ENCODE measurements at places on chromosomes 1 and 21.

- DNase-seq, result no peak
Observed at GRCh38 chr1:214448536-214448935, 102.9 kb downstream of the PTPN14 start.

GRCh38 chr1:3722846-3723245 is 29.4 kb upstream of the CCDC27 start:
- DNase-seq, result no peak

GRCh38 chr1:228373681-228374571 is 32.7 kb downstream of the TRIM11 start:
- peak; percentile 13 for DNase-seq

- DNase-seq, result no peak
Observed at GRCh38 chr1:10904396-10905358, 107.8 kb upstream of the TARDBP start.

- no peak for DNase-seq
Observed at GRCh38 chr1:237684236-237684635, 206.5 kb downstream of the ZP4 start.

DNA sequence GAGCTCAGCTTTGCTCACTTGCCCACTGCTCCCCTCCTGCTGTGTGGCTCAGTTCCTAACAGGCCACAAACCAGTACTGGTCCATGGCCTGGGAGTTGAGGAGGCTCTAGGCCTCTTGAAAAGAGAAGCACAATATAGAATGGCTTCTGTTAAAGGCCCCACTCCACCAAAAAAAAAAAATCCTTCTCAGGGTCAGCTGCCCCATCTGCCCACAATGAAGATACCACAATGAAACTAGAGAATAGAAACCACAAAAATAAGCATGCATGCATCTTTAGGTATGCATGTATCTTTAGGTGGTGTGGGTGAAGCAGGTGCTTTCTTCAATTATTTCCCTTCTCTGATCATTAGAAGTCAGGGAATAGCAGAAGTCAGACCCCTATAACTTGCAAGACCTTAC is 620.4 kb upstream of the BEND5 start:
- DNase-seq, result no peak

DNA sequence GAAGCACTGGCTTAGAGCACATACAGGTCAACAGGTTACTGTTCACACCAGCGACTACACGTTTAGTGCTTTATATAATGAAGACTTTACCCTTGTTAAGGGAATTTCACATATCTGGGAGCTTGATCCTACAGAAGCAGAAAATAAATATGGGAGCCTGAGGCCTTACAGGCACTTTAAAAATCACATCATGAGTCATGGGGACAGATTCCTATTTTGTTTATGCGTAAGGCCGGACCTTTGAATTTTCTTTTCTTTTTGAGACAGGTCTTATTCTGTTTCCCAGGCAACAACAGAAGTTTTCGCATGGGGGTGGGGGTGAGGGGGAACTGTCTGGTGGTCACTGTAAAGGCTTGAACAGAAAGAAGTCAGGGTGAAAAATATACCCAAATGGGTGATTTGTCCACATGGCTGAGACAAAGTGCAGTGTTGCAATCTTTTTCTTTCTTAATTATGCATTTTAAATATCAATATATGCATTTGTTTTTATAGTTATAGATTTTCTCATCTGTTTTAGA is 276.7 kb downstream of the KCNH1 start:
- DNase-seq, result no peak

- DNase-seq, result peak; percentile 27
Observed at GRCh38 chr1:116374353-116375147, 1.5 kb downstream of the ATP1A1 start.

- DNase-seq, result no peak
Observed at GRCh38 chr21:32900814-32901213, 124.9 kb upstream of the OLIG2 start.

DNA sequence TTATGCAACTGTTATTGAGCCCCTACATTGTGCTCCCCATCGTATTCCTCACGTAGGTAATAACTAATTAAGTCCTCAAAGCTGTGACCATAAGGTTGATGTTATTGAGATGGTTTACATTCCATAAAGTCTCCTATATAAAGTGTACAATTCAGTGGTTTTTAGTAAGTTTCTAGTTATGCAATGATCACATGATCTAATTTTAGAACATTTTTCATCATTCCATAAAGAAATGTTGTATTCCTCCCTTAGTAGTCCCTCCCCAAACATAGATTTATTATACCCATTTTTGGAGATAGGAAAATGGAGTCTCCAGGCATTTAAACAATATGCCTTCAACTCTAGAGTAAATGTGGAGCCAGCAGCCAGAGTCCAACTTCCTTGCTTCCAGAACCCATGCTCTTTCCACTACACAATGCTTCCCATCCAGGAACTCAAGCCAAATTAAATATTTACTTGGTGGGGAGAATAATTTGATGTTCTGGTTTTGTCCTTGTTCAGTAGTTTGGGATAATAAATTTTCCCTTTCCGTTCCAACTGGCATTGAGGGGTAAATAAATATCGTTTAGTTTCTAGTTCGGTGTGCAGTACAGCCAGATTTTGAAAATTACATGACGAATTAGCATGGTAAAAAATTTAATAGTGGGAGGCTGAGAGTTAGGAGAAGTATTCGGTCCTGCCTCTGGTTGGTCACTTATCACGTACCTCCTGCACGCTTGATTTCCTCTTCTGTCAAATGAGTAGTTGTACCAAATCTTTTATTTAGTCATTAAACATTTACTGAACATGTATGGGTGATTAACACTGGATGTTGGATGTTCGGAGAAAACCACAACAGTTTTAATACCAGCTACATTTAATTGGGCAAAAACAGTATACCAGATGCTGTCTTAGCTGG is 66.3 kb downstream of the CACHD1 start:
- DNase-seq, result no peak

- DNase-seq, result no peak
Observed at GRCh38 chr1:200369131-200369530, 40.7 kb downstream of the ZNF281 start.

GRCh38 chr1:91864017-91864700 is 21.8 kb downstream of the TGFBR3 start:
- DNase-seq, result no peak

GRCh38 chr1:6491480-6491962 is at the start of gene PLEKHG5:
Gene PLEKHG5, minus strand, starts transcription at chr1:6491667. Its CDS starts 14,096 bp downstream, at chr1:6477571.
- DNase-seq, result no peak

DNA sequence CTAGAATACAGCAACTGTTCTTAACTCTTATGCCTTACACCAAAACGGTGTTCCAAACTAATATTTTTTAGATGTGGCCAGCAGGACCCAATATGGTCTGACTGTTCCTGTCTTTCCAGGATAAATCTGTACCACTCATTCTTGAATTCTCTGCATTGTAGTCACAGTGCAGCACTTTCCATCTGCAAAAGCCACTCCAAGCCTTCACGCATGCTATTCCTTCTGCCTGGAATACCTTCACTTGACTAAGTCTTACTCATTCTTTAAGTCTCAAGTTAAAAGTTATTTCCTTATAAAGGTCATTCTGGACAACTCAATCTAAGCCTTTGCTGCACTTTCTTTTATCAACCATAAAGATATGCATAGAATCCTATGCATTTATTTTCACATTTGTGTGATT is 1194.5 kb downstream of the PLA2G4A start:
- DNase-seq, result no peak

GRCh38 chr1:177355575-177355974 is 184.8 kb downstream of the BRINP2 start:
- DNase-seq, result no peak

- no peak for DNase-seq
Observed at GRCh38 chr1:226447932-226448665, 40.2 kb upstream of the PARP1 start.

- DNase-seq, result no peak
Observed at GRCh38 chr1:62336995-62337705, 17.9 kb upstream of the KANK4 start.

- DNase-seq, result no peak
Observed at GRCh38 chr1:31791131-31791858, 24.5 kb downstream of the SPOCD1 start.

- DNase-seq, result no peak
Observed at GRCh38 chr1:10948463-10948775, 64.0 kb upstream of the TARDBP start.

GRCh38 chr21:46393451-46393940 is 65.2 kb upstream of the DIP2A start:
- DNase-seq, result no peak

GRCh38 chr21:42187976-42188653 is 30.8 kb upstream of the ABCG1 start:
- DNase-seq, result peak; percentile 85

DNA sequence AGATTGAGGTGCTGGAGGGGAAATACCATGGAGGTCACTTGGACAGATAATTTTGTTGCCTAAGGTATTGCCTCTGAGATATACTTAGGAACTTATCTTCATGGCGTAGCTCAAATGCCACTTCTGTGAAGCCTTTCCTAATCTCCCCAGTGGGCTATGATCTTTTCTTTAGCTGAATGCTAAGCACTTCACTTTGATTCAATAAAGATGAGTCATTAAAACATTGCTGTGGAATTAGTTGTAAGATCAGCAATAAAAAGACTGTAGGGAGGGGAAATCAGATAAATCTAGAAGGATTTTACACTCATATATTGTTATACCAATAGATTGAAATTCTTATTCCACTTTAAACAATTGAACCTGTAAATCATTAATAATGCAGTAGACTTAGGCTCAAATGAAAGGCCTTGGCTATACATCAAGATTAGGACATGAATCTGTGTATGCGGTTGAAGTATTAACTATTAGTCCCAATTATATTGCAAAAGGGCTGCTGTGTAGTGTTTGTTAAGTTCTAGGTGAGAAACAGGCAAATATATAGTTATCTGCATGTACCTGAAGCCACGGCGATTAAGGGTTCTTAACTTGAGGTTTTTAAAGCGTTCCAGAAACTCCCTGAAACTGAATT is 19.2 kb upstream of the MAGOH start:
- no peak for DNase-seq

- DNase-seq, result no peak
Observed at GRCh38 chr1:48002142-48002541, 5.0 kb upstream of the TRABD2B start.

DNA sequence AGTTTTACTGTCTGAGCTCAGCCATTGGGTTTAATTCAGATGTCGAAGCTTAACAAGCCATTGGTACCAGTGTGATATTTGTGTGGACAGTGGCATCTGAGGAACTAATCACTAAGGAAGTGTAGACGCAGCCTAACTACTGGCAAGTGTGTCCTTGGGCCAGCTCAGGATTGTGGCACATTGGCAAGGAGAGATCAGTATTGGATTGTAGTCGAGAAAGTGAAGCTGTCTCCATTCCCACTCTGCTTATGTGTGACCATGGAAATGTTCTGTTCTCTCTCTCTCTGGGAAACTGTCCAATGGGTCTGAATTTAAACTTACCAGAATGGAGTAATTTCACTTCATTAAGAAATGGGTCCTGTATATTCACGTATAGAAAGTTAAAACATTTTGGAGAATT is 112.2 kb downstream of the ITSN1 start:
- DNase-seq, result no peak

DNA sequence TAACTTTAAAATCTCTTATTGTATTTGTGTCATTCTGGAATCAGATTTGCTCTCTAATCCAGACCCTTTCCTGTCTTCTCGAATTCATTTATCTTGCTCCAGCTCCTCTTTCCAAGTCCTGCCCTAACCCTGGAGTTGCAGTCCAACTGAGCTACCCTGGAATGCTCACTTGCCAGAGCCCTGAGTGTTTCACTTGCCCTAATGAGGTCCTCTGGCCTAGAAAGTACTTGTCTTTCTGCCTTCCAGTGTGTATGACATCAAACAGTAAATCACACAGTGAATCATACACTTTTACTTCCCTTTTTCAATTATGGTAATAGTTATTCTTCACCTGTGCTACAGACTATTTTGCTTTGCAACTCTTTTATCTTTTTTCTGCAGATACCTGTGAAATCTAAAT is 96.9 kb downstream of the NEK7 start:
- no peak for DNase-seq

DNA sequence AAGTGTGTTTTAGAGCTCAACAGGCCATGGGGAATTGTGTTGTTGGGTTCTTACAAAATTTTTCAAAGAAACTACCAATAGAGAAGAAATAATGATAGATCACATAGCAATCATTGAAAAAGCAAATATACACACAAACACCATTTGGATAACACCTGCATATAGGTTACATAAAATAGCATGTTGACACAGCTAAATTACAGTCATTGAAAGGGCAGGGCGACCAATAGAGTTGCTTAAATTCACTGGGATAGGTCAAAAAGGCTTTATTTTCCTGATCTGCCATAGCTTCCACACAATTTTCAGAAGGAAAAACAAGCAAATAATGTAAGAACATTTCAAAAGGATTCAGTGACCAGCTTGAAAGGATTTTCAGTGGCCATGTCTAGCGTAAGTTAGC is 57.9 kb upstream of the FGGY start:
- no peak for DNase-seq

DNA sequence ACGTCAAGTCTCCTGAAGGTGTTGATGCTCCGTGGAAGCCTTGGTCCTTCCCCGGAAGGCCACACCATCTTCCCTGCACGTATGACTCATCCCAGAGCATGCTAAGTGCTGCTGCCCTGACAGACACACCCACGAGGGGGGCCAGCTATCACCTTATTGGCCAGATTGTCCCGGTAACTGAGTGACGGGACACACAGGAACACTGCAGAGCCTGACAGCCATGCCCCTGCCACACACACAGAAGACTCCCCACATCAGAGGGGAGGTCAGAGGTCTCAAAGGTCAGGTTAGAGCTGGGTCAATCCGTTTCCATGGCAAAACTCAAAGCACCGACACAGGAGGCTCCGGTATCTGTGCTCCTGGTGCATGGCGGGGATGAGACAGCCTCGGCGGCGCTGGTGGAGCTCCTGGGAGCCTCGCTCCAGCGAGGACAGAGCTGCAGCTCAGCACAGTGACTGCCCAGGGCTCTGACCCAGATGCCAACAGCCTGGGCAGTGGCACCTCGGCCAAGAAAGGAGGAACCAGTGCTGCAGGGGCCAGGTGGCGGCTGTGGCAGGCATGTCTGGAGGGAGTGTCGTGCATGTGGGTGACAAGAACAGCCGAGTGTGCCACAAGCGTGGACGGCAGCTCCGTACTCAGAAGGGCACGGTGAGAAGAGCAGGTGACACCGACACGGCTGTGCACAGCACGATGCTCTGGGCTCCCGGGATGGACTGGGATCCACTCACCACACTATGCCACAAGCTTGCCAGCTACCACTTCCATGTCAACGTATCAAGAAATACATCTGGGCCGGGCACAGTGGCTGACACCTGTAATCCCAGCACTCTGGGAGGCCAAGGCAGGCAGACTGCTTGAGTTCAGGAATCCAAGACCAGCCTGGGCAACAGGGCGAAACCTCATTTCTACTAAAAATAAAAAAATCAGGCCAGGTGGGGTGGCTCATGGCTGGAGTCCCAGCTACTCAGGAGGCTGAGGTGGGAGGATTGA is 14.8 kb upstream of the TMEM240 start:
- no peak for DNase-seq

- DNase-seq, result no peak
Observed at GRCh38 chr1:3473381-3473844, 18.9 kb downstream of the ARHGEF16 start.

Data from CD4-positive, alpha-beta T cell treated with Interleukin-15 for 1 hour (primary cell).